ENCODE measurements at places on chromosomes 2 and 18.

- no peak for DNase-seq
Observed at GRCh38 chr2:157592374-157592773, 36.3 kb downstream of the ACVR1C start.

- DNase-seq: no peak
Observed at GRCh38 chr2:48943436-48943835, 187.9 kb upstream of the LHCGR start.

GRCh38 chr2:16727256-16727655, 61.6 kb upstream of the CYRIA start:
- no peak for DNase-seq

DNA sequence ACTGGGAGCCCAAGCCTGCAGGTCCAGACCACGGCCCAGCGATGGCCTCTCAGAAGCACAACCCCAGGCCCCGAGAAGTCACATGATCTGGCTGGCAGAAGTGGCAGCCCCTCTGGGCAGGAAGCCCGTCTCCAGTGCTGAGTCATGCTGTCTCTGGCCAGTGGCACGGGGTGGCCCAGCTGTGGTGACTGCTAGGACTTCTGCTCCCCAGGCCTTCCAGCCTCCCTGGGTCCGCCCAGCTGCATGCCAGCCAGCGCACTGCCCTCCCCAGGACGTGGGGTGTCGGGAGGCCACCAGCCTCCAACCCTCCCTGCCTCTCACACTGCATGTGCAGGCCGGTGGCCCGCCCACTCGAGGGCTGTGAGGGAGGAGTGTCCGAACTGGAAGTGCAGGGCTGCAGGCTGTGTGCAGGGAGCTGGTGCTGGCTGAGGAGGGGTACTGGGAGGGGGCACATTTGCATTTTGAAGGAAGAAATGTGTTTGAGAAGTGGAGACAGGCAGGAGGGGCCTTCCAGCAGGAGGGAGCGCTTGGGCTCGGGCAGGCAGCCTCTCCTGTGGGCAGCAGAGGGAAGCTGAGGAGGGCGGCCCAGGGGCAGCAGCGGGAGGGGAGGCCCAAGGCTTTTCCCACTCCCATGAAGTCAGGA, 17.0 kb upstream of the HPCAL1 start:
- DNase-seq: no peak

DNA sequence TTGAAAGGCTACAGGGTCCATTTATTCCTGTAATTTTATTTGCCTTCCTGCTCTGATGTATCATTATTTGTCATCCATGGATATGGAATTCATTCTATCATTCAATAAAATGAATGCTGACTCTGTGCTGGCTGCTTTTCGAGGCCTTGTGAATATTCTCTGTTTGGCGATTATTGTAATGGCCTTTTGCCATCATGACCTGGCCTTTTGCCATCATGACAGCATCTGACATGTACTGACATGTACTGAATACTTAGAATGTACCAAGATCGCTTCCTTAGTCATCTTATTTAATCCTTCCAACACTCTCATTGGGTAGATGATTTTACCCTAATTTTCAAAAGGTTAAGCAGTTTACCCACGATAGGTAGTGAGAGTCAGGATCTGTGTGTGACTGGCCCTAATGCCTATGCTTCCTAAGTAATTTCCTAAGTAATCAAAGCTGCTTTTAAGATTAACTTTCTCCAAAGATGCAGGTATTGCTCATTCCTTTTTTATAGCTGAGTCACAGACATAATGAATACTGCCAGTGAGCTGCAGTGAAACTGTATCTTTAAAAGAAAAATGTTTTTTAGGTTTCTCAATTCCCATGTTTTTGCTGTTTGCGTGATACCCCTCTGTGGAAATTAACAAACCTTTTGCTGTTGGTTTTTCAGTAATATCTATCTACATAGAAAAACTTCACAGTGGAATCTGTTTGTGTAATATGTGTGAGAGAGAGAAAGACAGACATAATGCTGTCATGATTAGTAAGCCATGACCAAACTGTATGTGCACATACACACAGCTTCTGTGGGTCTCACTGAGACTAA, 127.8 kb downstream of the CERS6 start:
- no peak for DNase-seq

- DNase-seq: peak; percentile 48
Observed at GRCh38 chr2:37671009-37671815, at the start of gene CDC42EP3. CDC42EP3 (minus strand) TSS chr2:37671642; CDS start chr2:37646587, 25,055 bp downstream.

GRCh38 chr2:239278941-239279365, 121.9 kb downstream of the HDAC4 start:
- DNase-seq: no peak

DNA sequence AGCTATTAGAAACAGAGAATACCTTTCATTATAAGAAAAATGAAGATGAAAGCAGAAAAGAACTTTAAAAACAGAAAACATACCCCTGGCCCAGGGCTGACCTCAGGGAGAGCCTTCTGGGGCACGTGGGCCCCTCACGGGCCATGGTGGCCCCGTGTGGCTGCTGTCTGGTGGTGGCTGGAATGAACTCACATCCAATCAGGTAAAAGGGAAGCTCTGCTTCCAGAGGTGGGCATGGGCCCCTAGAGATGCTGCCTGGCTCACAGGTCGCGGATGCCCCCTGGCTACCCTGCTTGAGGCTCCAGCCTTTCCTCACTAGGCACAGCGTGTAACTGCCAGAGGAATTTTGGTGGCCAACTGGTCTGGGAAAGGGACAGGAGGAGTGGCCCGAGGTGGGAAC, 16.6 kb downstream of the SNORC start:
- no peak for DNase-seq

- DNase-seq: no peak
Observed at GRCh38 chr2:74532222-74532621, 2.5 kb downstream of the HTRA2 start.

DNA sequence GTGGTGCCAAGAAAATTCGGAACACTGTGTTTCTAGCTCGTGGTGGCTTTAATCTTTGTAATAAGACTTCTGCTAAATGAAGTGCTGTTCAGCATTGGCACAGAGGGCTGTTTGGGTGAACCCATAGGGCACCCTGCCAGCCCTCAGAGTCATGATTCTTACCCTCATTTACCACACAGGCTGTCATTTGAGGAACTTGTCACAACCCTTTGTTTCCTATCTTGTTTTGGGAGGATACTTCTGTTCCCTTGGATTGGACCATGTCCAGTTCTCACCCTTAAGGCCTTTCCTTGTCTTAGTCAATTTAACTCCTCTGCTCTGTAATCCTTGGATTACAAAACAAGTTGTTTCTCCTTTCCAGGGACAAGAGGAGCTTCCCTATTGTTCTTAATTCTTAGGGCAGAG, 225.7 kb downstream of the MTX2 start:
- DNase-seq: no peak

Measured in activated T-cell treated with anti-CD3 and anti-CD28 coated beads for 24 hours (primary cell).